Breast epithelium (tissue), 4 donors: ENCODE measurements at places on chromosomes 3 and 15.

- DNase-seq: no peak
Observed at GRCh38 chr3:54163441-54163840, 41.1 kb downstream of the CACNA2D3 start.

GRCh38 chr3:95434491-95434890 is 1371.6 kb downstream of the NSUN3 start:
- no peak for DNase-seq

- DNase-seq: no peak
Observed at GRCh38 chr15:86235667-86236066, 156.0 kb downstream of the AGBL1 start.

DNA sequence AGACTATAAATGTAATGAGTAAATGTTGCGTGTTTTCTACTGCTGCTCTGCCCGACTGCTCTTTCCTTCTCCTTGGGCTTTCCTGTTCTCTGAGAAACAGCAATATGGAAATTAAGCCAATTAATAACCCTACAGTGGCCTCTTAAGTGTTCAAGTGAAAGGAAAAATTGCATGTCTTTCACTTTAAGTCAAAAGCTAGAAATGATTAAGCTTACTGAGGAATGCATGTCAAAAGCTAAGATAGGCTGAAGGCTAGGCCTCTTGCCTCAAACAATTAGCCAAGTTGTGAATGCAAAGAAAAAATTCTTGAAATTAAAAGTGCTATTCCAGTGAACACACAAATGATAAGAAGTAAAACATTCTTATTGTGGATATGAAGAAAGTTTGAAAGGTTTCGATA is 55.0 kb downstream of the ATP2C1 start:
- DNase-seq: no peak

GRCh38 chr15:29688506-29689286 is 133.6 kb downstream of the TJP1 start:
- no peak for DNase-seq

- DNase-seq: no peak
Observed at GRCh38 chr3:87771337-87772192, 287.2 kb downstream of the CGGBP1 start.

DNA sequence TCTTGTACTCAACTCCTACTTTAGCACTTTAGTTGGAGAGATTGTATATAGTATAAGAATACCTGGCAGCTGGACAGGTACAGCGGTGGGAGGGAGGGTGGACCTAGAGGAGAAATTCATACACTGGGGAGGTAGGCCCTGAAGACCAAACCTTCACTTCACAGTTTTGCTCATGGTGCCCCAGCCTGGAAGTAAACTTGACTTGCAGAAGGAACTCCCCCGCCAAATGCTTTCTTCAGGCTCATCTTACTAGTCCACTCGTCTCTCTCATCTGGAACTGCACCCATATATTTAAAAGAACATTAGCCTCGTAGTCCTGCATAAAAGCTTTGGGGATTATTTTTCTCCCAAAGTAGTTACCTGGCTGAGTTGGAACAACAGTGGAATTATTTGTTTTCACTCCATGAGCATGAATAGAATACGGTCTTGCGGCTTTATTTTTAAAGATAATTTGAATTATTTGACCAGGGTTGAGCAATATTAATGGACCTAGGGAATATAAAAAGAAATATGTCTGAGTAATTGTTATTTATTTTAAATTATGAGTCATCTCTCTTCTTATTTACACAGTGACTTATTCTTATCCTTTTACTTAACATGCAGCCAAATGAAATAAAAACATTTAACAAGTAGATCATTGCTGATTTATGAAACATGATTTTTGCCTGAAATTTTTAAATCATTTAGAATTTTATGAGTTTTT is 25.5 kb upstream of the CP start:
- no peak for DNase-seq

- no peak for DNase-seq
Observed at GRCh38 chr3:16084887-16085286, 89.6 kb upstream of the GALNT15 start.

GRCh38 chr15:87707071-87707470 is 549.5 kb downstream of the NTRK3 start:
- no peak for DNase-seq

GRCh38 chr3:20060974-20061685 is 20.9 kb downstream of the KAT2B start:
- DNase-seq: no peak

GRCh38 chr3:126474498-126475412 is 936 bp downstream of the ZXDC start:
- no peak for DNase-seq

DNA sequence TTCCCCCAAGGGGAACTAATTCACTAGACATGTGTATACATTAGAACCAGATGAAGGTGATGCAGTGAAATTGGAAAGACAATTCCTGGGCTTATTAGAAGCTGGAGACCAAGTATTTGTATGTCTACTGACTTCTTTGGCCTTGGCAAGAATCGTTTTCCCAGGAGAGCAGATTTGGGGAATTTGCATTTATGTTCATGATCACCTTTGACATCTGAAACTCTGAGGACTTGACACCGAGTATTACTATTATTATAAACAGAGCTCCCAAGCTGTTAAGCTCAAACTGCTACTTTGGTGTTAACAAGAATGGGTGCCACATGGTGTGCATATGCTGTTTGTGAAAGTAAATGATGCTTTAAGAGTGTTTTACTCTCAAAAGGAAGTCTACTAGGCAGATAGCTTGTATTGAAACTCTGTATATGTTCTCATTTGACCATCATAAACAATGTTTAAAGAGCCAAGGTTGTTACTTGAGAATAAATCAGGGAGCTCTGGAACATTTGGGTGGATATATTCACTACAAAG is 519.8 kb upstream of the GOLIM4 start:
- no peak for DNase-seq

- no peak for DNase-seq
Observed at GRCh38 chr3:126530171-126531050, 6.5 kb downstream of the CHST13 start.

DNA sequence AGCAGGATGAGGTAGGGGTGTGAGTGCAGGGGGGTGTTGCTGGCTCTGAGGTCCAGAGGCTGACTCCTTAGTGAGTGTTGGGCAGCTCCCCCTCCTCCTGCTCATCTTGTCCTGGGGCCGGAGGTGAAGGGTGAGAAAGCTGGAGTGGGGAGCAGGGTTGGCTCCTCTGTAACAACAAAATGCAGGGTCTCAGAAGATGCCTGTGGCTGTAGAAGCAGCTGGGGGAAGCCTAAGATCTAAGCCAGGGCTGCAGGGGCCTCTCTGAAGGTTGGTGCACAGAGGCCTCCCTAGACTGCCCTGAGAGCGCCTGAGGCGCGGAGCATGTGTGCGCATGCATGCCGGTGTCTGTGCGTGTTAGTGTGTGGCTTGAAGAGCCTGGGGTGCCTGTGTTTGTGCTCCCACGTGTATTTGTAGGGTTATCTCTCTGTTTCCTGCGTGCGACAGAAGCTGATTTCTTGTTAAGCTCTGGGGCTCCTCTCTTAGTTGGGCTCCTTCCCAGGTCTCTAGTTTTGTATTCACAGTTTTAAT is 5.3 kb upstream of the HDAC11 start:
- DNase-seq: no peak

DNA sequence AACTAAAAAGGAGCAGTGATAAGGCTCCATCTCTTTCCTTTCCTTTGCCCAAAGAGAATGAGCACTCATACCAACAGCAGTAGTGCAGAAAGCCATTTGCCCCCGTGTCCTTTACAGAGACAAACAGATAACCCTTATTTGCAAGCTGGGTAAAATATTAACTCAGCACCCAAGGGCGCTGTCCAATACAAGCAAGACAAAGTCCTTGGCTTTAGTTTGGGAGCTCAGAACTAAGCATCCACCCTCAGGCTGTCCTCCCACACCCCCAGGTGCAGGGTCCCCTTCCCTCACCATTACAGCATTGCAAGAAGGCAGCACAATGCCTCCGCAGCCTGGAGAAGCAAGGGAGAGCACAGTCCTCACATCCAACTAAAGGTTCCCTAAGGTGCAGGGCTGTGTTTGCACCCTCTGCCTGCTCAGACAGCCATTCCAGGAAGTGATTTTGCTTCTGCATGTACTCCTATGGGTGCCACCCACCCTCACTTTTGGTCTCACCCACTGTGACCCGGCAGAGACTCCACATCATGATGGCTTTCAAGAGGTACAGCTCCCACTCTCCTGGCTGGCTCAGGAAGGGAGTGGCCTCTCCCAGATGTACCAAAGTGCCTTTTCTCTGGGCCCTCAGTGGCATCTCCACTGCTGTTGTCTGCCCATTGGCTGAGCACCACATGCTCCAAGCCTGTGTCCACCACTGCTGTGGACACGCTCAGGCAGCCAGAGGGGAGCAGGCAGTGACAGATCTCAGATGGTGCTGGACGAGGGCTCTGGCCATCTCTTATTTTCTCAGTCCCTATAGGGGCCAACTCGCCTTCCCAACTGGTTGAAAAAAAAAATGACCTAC is 34.1 kb upstream of the HES1 start:
- DNase-seq: no peak

GRCh38 chr3:143084856-143085731 is 34.5 kb upstream of the CHST2 start:
- no peak for DNase-seq
